ENCODE measurements at places on chromosomes 11 and 22. TPM values are rescaled to one million over a fixed set of nuclear protein-coding genes. Genes with fewer than 3 reads are reported as not detected.

OR10A2 gene
- total RNA-seq, result not detected

TRIM6 gene
- 14.1 TPM for total RNA-seq

OR51L1 gene
- total RNA-seq, result not detected

PIH1D2 gene
- 1.4 TPM for total RNA-seq

C22orf42 gene
- not detected for total RNA-seq

MIAT gene
- total RNA-seq, result 77.0 TPM

DNA sequence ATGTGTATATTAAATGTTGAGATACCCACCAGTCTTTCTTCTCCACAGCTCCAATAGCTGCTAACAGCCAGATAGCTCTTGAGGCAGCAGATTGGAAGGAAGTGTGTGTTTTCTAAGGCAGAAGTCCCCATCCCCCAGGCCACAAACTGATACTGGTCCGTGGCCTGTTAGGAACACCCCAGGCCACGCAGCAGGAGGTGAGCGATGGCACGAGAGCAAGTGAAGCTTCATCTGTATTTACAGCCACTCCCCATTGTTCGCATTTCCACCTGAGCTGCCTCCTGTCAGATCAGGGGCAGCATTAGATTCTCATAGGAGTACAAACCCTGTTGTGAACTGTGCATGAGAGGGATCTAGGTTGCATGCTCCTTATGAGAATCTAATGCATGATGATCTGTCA lies 12.7 kb downstream of the CCDC73 start:
- no peak for DNase-seq

DNA sequence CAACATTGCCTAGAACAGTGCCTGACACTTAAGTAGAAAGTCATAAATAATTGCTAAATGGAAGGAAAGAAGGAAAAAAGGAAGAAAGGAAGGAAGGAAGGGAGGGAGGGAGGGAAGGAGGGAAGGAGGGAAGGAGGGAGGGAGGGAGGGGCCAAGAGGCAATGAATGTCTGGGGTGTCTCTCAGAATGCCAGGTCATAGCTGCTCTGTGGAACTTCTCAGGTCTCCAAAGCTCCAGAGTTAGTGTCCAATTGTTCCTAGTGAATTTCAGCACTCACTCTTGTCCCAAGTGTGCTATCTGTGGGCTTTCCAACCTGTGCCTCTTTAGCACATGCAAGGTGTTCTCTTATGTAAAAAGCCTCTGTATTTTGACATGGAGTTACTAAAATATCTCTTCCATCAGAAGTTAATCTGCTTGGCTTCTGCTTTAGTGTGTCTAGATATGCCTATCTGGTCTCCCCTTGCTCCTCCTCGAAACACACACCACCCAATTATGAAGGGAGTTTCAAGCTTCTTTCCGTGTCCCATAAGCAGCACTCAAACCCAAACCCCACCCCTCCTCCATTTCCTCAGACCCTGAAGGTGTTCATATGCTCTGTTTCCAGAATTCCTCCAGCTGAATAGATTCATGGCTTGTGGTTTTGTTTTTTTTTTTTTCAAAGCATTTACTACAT lies 56.5 kb downstream of the FAM76B start:
- no peak for DNase-seq

GRCh38 chr11:114318361-114318760 lies 22.2 kb downstream of the NNMT start:
- DNase-seq, result no peak

- peak; percentile 37 for DNase-seq
Observed at GRCh38 chr22:40178417-40179409, 988 bp downstream of the TNRC6B start.

DNA sequence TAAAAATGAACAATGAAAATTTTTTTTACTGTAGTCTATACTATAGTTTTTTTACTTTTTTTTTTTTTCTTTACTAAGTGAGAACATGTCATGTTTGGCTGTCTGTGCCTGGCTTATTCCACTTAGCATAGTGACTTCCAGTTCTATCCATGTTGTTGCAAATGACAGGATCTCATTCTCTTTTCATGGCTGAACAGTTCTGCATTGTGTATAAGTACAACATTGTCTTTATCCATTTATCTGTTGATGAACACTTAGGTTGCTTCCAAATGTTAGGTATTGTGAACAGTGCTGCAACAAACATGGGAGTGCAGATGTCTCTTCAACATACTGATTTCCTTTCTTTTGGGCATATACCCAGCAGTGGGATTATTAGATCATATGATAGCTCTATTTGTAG lies 88.1 kb upstream of the CCDC90B start:
- DNase-seq, result no peak

Data from H9 (cell line).